ENCODE measurements at places on chromosomes 12 and 14. TPM values are rescaled to one million over a fixed set of nuclear protein-coding genes. Genes with fewer than 3 reads are reported as not detected.

DNA sequence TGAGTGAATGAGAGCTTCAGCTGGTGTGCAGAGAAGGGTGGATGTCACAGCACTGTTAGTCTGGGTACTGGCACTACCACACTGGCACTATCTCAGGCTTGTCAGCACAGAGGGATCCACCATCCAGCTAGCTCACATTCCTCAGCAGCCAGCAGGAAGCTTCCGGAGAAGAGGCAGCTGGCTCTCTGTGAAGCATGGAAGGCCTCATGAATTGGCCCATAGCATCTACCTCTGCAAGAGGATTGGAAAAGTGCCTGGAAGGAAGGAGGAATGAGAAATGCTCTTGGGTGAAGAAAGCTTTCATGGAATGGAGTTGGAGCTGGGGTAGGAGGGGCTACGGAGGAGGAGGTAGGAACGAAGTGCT, 9.9 kb downstream of the KRT83 start:
- no peak for DNase-seq

GRCh38 chr12:53096759-53097158, 708 bp upstream of the IGFBP6 start:
- no peak for DNase-seq

The SLC25A21 gene
- total RNA-seq: not detected

The FAM181A gene
- total RNA-seq: not detected

The ADIPOR2 gene
- total RNA-seq: 35.7 TPM

The RPS6KL1 gene
- total RNA-seq: 2.5 TPM

The RTL1 gene
- not detected for total RNA-seq

DNA sequence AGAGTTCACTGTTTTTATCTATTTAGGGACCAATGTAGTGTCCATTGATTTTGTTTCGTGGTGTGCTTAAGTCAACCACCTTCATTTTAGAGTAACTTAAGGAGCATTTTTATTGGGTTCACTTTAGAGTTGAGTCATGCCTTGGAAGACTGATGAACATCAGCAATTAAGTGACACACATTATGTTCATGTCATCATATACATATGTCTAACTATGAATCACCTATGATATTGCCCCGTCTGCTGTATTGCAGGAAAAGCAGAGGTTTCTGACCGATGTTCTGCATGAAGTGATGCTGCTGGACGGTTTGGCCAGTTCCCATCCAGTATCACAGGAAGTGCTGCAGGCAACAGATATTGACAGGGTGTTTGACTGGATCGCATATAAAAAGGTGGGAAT, 227.1 kb downstream of the TRHDE start:
- no peak for DNase-seq

The WDR89 gene
- total RNA-seq: 36.3 TPM

The PABPN1 gene
- 194 TPM for total RNA-seq

DNA sequence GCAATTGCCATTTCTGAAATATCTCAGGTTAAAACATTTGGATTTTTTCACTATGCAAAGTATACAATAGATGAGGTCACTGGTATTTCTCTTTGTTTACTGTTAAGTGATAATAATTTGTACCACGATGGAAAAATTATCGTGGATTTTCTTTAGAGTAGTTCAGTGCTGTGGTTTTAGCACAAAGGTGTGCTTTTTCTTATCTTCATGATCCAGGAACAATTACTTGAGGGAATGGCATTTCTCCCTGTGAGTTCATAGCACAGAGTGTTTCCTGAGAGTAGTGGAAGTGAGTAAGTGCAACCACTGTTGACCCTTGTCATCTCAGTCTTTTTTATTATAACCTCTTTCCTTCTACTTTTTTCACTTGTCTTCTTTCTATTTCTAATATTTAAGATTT, 86.8 kb downstream of the FGD4 start:
- no peak for DNase-seq

DNA sequence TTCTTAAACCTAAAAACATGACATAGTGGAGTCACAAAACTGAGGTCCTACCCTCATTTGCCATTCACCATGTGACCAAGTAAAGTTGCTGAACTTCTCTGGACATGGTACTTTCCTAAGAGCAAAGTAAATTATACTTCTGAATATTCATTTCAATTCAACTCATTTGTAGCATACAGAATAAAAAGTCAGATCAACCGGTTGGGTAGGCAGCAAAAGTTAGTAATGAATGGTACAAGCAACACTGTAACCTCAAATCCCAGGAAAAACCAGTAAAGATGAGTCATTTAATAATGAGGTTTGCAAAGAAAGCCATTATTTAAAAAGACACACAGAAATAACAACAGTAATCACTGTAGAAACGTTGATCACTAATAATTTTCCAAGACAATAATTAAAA, 8.7 kb downstream of the POLE2 start:
- DNase-seq: no peak

DNA sequence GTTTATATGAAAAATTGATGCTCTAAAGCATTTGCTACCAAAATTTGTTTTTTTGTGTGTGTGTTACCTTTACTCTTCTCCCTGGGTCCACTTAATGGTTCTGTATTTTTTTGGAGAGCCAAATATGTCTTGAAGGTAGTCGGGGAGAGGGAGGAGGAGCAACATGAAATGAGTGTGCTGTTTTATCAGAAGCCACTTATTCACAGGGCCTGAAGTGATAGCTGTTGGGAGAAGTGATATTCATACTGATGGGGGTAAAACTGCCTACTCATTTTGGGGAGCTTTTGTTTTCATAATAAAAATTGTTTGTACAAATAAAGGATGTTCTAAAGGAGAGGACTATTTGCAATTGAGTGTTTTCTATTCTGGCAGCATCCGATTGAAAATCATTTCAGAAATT, 29.2 kb downstream of the CRADD start:
- DNase-seq: no peak

The RNASE2 gene
- not detected for total RNA-seq

The TCL1B gene
- not detected for total RNA-seq

The PTPRQ gene
- not detected for total RNA-seq

DNA sequence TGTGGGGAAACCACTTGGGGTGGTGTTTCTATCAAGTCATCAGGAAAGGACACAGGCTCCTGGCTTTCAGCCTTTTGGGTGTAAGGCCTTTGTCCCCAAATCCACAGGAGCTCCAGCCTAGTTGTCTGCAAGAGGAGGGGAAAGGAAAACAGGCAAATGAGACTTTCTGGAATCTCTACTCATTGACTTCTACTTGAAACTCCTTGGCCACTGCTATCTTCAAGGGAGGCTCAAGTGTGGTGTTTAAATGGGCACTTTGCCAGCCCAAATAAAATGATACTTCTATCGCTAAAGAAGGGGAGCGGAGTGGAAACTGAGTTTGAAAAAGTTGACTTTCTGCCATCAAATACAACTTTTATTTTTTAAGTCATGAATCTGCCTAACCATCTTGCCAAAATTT, 445.9 kb upstream of the RGS6 start:
- no peak for DNase-seq

DNA sequence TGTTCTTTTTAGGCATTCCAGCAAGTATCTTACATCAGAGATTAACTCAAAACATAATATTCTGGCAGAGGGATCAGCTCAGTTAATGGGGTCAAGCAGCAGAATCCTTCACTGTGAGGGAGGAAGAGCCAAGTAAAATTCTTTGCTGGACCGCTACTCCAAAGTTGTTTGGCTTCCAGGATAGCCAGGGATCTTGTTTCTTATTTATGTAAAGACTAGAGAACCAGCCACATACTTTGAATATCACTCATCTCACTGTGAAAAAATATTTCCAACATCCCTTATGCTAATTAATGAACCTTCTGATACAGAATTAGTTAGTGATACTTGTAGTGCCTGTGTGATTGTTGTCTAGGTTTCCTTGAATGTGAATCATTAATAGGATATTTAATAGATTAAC, 94.2 kb downstream of the PLEKHA5 start:
- DNase-seq: no peak

GRCh38 chr14:67385120-67385519, 25.0 kb downstream of the EIF2S1 start:
- no peak for DNase-seq

GRCh38 chr12:98698603-98699463, 53.7 kb downstream of the APAF1 start:
- peak; percentile 26 for DNase-seq

The HOXC13 gene
- total RNA-seq: not detected

The ANO2 gene
- total RNA-seq: not detected

DNA sequence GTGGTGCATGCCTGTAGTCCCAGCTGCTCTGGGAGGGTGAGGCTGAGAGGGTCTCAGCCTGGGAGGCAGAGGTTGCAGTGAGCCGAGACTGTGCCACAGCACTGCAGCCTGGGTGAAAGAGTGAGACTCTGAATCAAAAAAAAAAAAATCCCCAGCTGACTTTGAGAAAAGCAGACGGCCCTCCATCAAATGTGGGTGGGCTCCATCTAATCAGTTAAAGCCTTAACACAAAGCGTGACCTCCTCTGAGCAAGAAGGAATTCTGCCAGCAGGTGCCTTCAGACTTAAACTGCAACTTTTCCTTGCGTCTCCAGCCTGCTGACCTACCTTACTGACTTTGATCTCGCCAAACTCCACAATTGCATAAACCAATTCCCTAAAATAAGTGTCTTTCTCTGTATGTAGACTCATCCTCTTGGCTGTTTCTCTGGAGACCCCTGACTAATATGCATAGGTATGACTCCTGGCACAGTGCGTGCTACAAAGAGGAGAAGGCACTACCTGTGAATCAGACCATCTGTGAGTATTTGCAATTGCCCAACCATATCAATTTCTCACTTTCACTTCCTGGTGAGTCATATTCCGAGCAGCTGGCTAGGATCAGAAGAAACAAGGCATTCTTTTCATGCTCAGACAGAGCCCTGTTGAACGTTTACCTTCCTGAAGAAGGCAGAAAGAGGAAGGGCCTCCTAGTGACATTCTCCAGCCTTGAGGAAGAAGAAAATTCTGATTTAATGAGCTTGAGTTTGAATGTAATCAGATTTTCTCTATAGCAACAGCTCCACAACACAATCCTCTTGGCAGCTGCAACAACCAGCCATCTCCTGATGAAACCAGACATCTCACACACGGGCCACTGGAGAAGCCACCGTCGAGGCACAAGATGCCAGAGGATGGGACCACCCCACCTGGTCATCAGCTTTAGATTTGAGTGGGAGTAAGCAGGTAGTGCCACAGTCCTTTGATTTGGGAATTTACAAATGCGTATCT, 54.3 kb downstream of the CLMN start:
- DNase-seq: no peak

- DNase-seq: no peak
These were observed 127.7 kb upstream of the SLCO1C1 start for GRCh38 chr12:20567413-20567812.

The INSM2 gene
- not detected for total RNA-seq

- DNase-seq: no peak
These were observed 610 bp upstream of the KMT2D start for GRCh38 chr12:49061157-49061650.

The PTPRR gene
- not detected for total RNA-seq

The TNFAIP2 gene
- total RNA-seq: 5.1 TPM

DNA sequence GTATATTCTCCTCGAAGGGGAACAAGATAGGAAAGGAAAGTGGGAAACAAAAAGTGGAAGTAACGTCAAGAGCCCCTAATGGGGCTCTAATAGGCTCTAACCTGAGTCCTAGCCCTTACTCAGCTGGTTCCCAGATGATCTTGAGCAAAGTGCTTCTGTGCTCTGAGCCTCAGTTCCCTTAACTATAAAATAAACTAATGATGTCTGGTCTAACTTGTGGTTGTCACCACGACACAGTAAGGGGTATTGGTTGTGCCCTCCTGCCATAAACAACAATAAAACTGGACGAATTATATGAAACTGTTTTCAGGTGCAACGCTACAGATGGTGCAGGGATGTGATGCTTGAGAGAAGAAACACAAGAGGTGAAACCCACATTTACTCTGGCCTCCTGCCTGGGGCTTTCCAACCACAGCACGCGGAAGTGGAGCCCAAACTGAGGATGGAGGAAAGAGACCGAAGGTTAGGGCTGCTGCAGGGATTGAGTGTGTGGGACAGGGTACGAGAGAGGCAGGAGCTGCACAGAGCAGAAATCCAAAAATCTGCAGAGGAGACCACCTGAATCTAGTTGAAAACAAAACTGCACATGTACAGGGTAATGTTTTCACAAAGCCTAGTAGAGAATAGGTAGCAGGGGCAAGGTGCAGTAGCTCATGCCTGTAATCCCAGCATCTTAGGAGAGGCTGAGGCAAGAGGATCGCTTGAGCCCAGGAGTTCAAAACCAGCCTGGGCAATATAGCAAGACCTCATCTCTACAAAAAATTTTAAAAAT, 45.6 kb upstream of the BCL2L14 start:
- DNase-seq: peak; percentile 69

GRCh38 chr12:54432815-54433164, 13.7 kb upstream of the ITGA5 start:
- DNase-seq: no peak

DNA sequence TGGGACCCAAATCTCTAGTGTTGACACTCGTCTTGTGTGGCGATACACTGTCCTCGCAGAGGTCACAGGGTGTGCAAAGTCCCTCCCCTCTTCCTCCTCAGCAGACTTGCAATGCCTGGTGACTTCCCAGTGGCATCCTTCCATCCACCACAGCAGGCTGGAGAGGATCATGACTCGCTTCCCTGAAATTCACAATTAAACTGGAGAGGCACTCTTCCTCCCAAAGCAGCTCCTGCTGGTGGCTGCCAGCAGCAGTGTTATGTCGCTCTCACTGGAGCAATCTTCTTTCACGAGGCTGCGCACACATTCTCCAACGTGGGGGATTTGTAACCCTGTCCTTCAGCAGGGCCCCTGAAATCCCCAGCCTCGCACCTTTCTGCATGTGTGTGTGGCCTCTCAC, 145.2 kb upstream of the TMCC3 start:
- DNase-seq: no peak

DNA sequence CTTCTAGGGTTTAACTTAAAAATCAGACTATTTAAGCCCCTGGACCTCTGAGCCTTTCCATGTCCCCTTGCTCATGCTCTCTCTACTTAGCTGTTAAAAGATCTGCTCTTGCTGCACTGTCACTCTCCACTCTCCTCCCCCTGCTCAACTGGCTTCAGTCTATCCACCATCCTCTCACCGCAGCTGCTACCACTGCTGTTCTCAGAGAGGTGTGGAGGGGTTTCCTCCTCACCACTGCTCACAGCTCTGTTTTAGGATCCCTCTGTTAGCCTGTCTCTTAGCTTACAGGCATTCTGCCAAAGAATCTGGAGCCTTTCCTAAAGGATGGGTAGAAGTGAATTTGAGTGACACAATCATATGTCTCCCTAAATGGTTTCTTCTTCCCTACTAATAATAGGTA, 43.7 kb upstream of the ATP2B1 start:
- no peak for DNase-seq

DNA sequence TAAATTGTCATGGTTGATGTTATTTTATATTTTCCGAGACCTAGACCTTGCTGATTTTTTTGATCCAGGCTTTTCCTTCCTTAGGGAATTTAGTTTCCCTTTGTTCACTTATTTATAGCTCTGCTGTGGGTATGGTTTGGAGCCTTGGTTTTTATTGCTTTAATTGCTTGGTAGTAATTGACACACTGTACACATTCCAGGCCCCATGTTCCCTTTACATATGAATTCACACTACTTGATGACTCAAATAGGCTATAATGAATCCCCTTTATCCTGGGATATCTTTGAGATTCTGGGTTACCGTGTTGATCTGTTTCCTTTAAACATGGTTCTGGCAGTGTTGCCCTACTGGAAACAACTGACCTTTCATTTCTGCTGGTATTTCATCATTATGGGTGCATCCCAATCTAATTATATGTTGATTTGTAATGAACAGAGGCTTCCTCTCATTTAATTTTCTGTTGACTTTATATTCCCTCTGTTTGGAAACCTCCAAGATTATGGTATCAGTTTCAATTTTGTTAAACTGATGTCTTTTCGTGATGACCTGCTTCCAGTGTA, 424.0 kb downstream of the RAD51B start:
- no peak for DNase-seq

Measured in CD4-positive, alpha-beta memory T cell (primary cell).